A172 (cell line): ENCODE measurements at places on chromosomes 6 and 20. TPM values are rescaled to one million over a fixed set of nuclear protein-coding genes. Genes with fewer than 3 reads are reported as not detected.
A peak's percentile ranks its signal among the peaks of the same experiment; 100 is the strongest.

- DNase-seq, result no peak
These were observed 142.2 kb downstream of the WDR27 start for GRCh38 chr6:169559592-169559991.

DNA sequence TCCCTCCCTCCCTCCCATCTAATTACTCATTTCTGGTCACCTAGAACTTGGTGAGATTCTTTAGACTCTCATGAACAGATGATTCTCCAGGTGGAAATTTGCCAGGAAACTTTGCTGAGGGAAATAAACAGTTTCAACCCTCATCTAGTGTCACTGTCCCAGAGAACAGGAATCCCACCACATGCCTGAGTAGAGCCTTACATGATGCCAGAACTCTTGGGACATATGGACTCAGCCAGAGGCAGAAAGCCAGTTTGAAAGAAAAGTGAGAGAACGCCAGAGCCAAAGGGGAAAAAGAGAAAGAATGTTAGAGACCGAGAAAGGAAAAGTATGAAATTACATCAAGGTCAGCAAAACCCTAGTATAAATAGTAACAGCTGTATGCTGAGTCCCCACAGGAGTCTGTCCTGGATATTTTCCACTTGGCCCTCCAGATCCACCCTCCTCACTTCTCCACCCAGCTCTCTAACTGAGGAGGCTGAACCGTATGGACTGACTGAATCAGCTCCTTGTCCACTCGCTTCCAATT lies 127.5 kb upstream of the COL21A1 start:
- DNase-seq, result no peak

- DNase-seq, result no peak
These were observed 365.9 kb upstream of the CHD6 start for GRCh38 chr20:41984031-41984430.

DNA sequence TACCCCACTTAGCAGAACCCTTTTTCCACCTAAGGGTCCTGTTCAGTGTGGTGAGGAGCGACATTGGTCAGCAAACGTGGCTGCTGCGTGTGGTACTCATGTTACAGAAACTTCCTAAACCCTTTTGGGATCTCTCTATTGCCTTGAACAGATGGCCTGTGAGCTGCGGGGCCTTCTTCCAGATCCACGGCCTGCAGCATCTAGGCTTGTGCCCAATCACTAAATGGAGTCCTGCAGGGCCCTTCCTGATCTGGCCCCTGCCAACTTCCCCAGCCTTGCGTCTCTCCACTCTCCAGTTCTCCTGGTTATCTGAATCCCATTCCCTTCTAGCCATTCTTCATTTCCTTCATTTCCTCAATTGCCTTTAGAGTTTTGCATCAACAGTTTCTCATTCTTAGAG lies 85.6 kb downstream of the PDE7B start:
- DNase-seq, result no peak

DNA sequence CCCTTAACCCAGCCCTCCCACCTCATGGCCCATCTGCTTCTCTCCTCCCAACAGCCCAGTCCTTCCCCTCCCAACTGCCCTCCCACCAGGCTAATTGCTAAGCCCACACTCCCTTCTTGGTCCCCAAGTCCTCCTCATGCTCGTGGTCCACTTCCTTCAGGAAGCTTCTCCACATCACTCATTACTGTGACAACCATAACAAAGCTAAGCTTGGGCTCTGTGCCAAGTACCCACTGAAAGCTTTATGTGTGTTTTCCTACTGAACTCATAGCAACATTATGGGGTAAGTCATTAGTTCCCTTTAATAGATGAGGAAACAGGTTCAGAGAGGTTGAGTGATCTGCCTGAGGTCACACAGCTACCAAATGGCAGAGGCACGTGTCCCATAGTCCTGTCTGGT lies 16.2 kb downstream of the FRS3 start:
- no peak for DNase-seq

GRCh38 chr20:41453010-41453950 lies 86.7 kb upstream of the EMILIN3 start:
- DNase-seq, result no peak

DNA sequence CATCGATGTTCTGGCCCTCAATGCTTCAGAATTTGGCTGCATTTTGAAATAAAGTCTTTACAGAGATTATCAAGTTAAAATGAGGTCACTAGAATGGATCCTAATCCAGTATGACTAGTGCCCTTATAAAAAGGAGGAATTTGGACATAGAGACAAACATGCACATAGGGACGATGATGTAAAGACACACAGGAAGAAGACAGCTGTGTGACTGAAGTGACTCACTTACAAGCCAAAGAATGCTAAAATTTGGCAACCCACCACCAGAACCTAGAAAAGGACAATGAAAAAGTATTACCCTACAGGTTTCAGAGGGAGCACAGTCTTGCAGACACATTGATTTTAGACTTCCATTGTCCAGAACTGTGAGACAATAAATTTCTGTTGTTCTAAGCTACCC lies 322.8 kb upstream of the GJE1 start:
- no peak for DNase-seq

DNA sequence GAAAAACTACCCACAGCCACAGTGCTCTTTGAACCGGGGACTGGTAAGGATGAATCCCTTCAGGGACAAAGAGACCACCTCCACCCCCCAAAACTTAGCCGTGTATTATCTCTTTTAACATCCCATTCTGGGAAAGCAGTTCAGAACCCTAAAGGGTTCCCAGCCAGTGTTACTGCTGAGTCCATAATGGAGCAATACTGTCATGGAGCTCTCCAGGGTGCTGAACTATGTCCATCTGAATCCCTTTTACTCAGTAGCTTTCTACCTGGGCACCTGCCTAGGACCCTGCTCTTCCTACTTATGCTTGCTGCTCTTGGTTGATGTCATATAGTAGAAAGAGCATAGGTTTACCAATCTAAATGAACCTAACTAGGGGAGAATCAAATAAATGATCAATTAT lies 22.3 kb upstream of the SAYSD1 start:
- DNase-seq, result peak; percentile 34

- DNase-seq, result no peak
These were observed 10.7 kb downstream of the ZNF165 start for GRCh38 chr6:28090917-28091586.

DNA sequence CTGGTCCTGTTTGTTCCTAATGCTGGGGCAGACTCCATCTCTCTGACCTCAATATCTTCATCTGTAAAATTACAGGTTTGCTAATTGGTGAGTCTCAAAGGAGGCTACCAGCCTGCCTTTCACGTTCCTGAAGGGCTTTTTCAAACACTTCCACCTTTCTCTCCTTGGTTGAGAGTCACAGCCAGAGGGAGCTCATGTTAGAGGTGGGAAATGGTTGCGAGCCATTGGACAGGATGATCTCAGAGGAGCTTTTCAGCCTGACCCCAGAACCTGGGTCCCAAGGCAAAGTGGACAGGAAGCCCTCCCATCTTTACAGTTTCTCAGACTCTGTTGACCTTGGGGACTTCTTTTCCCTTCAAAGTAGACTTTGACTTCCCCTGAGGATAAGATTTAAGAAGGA lies 37.6 kb downstream of the NDUFAF5 start:
- no peak for DNase-seq

DNA sequence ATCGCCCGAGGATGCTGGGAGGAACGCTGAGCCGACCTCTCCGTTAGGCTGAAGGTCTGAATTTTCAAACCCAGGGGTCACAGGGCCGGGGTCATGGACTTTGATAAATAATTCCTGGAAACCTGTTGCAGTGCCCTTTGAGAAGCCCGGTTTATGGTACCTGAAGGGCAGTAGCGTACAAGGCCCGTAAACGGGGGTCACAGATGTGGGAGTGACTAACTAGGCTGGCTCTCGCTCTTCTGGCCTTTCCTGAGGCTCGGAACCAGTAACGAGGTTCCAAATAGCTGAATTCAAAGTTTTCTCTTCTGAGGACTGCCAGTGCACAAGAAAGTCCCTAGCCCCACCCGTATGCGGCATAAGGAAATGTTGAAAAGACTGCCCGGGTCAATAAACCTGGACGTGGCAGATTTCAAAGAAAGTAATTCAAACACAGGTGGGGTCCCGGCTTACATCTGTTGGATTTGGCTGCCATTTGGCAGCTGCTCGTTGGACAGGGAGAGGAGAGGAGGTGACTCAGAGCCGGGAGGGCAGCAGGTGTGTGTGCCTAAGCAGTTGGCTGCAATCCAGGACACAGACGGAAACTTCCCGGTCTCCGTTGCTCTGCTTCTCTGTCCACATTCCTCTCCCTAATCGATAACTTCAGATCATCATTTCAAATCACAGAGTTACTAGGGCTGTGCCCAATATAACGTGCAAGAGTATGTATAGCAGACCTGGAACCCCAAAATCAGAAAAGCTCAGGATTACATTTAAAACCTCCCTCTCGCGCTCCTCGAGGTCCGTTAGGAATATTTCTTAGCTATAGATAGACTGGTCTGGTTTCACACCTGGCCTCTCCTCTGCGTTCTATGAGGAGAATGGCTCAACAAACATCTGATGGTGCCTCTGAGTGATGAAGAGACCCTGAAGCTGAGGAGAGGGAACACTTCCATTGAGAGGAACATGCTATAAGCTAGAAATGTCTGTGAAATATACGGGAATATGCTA lies 765 bp upstream of the GMDS start:
- DNase-seq, result peak; percentile 79

- no peak for DNase-seq
These were observed 39.3 kb upstream of the ID1 start for GRCh38 chr20:31565699-31566318.

- DNase-seq, result peak; percentile 5
These were observed 129.1 kb upstream of the DOK5 start for GRCh38 chr20:54346276-54346675.

DNA sequence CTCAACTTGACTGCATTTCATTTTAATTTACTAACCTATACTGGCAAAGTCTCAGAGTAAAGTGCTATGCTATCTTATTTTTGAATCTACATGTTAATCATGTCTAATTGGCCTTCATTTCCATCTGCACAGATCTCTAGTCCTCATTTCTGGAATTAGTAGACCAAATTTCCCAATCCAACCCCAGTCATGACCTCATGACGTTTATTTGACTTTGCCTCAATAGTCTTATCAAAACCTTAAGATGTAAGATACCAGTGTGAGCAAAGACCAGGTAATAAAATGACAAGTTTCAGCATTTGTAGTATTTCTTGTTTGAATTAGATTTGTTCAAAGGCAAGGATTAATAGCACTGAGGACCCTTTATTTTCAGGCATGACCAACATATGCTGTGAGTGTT lies 43.3 kb upstream of the MYB start:
- DNase-seq, result no peak

DNA sequence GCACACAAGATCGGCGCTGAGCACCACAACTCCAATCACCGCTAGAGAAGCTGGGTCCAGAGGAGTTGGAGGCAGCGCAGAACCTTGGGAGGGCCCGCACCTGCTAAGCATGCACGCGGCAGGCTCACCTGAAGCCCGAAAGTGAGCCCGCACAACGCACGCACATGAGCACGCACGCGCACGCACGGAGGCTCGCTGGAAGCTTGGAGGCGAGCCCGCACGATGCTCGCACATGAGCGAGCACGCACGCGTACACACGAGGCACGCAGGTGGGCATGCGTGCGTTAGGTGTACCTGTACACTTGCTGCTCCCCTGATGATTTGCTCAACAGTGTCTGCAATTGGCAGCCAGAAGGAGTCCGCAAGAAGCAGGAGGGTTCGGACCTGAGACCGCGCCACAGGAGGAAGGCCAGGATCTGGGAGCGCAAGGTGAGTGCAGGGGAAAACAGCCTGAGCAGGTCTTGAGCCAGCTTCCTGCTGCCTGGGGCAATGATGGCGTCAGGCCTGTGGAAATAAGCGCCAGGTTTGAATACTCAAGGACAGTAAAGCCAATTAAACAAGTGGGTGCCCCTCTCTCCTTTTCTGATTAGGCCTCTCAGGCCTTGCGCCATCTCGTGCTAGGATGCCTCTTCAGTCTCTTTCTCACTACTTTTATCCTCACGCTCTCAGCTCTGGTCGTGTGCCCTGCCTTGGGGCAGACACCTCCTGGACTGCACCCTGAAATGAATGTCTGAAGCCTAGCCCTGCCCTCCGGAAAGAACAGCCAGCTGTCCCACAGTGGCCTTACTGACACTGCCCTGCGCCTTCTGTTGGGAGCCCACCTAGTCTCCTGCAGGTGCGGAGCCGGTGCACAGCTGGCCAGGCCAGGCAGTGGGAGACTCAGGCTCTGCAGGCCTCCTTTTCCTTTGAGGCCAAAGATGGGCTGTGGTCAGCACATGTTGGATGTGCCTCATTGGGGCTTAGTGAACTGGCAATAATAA lies 340.4 kb downstream of the CDC5L start:
- DNase-seq, result no peak

GRCh38 chr6:116969211-116969863 lies 92.3 kb downstream of the RFX6 start:
- peak; percentile 55 for DNase-seq

- no peak for DNase-seq
These were observed 4.4 kb downstream of the VSTM2L start for GRCh38 chr20:37907330-37907676.

- DNase-seq, result peak; percentile 22
These were observed 802.0 kb downstream of the C6orf118 start for GRCh38 chr6:164507206-164507940.

DNA sequence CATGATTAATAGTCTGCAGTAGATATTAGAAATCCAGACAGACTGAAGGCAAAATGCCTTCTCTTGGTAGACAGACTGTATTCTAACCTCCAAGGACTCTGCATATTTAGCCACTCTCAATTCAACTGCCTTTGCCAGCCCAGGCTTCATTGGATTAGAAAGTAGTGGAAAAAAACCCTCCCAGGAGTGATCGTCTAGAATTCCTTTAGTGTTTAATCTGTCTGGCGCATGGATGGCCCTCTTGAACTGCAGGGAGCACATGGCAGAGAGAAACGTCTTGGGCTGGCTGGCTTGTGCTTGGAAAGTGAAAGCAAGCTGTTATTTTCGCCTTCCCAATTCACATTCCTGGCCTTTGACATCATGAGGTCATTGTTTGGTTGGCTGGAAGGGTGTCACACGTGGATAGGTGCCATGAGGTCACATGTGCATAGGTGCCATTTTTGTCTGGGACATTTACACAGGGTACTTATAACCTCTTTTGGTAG lies 30.9 kb upstream of the NEDD9 start:
- peak; percentile 80 for DNase-seq

- DNase-seq, result no peak
These were observed 21.8 kb upstream of the BTBD3 start for GRCh38 chr20:11895861-11896387.

HLA-DOB gene
- total RNA-seq, result not detected in 2 replicates

FGD2 gene
- not detected in 2 replicates for total RNA-seq

WDR46 gene
- total RNA-seq, result 77.9 and 95.4 TPM in 2 replicates

TFAP2D gene
- total RNA-seq, result not detected in 2 replicates

PACSIN1 gene
- total RNA-seq, result 0.31 TPM in 1 of 2 replicates, not detected in the other

NKAIN4 gene
- total RNA-seq, result not detected in 2 replicates

WASF1 gene
- 13.2 and 15.7 TPM in 2 replicates for total RNA-seq

CTCFL gene
- total RNA-seq, result not detected in 2 replicates

ECT2L gene
- total RNA-seq, result not detected in 2 replicates
